Stimulated activated CD4-positive, alpha-beta T cell treated with anti-CD3 and anti-CD28 coated beads, Interleukin-1b, Interleukin-23, amount 100 ng/mL, for 24 hours (primary cell): ENCODE measurements at places on chromosomes 3 and 15.

- no peak for DNase-seq
Observed at GRCh38 chr3:23810343-23811184, 4.8 kb downstream of the UBE2E1 start.

GRCh38 chr3:147090461-147090860 lies 315.9 kb downstream of the ZIC4 start:
- DNase-seq = no peak

GRCh38 chr15:59436774-59437141 lies 1.2 kb upstream of the FAM81A start:
- DNase-seq = no peak

- no peak for DNase-seq
Observed at GRCh38 chr3:165830746-165831145, 6.5 kb downstream of the BCHE start.

DNA sequence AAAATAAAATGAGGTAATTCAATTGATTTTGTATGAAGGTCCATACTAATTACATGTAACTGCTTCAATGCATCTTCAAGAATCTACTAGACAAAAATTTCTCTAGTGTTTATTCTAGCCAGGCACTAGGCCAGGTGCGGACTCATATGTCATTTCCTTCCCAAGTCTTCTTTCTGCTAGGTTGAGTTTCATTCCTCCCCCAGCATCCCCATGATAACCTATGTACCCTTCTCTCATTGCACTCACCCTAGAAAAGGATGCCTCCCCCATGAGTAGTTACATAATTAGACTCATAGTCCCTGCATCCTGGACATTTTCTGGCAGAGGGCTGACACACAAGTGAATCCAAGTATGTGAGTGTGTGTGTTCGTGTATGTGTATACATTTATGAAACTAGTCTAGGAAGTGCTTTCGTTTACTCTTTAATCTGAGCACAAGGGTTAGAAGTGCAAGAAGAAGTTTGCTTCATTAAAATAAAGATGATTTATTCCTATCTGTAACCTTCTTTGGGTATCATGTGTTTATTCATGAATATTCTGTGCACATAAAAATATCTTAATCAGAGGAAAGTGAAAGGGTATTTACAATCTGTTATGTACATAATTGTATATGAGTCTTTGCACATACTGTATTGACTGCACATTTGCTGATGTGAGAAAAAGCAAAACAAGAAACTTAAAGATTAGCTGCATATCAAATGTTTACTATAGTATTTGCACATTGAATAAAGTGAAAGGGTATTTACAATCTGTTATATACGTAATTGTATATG lies 585.6 kb upstream of the ZNF717 start:
- DNase-seq = no peak

- DNase-seq = no peak
Observed at GRCh38 chr3:72830452-72831223, 17.6 kb downstream of the SHQ1 start.

GRCh38 chr3:30496066-30496966 lies 110.1 kb upstream of the TGFBR2 start:
- no peak for DNase-seq

DNA sequence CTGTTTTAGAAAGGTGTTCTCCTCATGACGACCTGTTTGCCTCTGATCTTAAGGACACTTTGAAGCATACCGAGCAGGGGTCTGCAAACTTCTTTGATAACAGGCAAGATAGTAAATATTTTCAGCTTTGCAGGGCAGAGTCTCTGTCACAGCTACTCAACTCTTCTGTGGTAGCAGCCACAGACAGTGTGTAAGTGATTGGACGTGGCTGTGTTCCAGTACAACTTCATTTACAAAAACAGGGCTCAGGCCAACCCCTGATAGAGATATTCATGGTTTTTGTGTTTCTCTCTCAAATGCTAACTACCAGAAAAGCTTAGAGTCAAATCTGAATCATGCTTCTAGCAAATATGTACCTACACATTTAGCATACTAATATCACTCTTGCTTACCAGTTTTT lies 51.5 kb downstream of the TGFBR2 start:
- no peak for DNase-seq

GRCh38 chr3:181880331-181880730 lies 168.6 kb downstream of the SOX2 start:
- DNase-seq = no peak

DNA sequence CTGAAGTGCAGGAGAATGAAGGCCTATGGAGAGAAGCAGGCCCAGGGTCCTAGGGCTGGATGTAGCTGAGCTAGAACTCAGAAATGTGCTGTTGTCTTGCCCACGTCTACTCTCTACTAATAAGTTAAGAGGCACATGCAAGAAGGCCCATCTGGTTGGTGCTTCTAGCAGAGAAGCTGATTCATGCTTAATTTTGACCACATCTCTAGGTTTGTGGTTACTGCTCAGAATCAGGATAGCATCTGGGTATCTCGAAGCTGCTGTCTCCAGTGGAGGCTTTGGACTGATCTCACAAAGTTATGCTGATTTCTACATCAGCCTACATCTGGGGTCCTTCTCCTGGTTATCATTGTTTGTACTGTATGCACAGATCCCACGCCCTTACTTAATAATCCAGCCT lies 87.3 kb downstream of the CACNA1D start:
- DNase-seq = no peak

DNA sequence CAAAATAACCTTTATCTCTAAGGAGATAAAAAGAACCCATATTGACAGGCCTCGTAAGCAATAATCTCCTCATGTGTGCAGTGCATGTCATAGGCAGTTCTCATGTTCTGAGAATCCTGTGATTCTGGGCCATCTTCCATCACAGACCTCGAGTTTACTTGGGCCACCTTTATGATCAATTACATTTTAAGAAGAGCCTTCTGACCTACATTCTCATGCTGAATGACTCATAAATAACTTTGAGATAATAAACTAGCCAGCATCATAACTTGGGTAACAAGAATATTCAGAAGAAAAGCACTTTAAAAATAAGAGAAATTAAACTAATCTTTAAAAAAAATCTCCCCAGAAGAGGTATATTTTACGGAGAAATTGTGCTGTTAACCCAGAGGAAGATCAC lies 310.7 kb upstream of the ZNF717 start:
- no peak for DNase-seq

GRCh38 chr3:174253196-174253823 lies 605.8 kb upstream of the NAALADL2 start:
- no peak for DNase-seq

- no peak for DNase-seq
Observed at GRCh38 chr15:85828874-85829273, 34.1 kb upstream of the KLHL25 start.

GRCh38 chr3:3551981-3552380 lies 247.2 kb upstream of the LRRN1 start:
- no peak for DNase-seq

GRCh38 chr3:127719369-127719768 lies 46.6 kb downstream of the ABTB1 start:
- DNase-seq = no peak

DNA sequence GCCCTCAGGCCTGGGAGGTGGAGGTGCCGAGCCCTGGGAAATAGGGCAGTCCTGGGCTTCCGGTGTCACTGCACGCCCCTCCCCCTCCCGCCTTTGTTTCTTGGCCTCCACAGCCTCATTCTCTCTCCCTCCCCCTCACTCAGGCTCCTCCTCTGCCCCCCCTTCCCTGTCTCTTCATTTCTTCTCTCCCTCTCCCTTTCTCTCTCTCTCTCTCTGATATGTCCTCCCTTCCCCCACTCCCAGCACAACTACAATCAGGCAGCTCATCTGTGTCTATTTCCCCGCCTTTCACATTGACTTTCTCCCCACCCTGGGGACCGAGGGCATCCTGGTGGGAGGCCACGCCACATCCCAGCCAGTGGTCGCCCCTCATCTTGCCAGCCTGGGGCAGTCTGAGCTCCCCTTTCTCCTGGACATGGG lies 40.2 kb downstream of the IDH2 start:
- no peak for DNase-seq

DNA sequence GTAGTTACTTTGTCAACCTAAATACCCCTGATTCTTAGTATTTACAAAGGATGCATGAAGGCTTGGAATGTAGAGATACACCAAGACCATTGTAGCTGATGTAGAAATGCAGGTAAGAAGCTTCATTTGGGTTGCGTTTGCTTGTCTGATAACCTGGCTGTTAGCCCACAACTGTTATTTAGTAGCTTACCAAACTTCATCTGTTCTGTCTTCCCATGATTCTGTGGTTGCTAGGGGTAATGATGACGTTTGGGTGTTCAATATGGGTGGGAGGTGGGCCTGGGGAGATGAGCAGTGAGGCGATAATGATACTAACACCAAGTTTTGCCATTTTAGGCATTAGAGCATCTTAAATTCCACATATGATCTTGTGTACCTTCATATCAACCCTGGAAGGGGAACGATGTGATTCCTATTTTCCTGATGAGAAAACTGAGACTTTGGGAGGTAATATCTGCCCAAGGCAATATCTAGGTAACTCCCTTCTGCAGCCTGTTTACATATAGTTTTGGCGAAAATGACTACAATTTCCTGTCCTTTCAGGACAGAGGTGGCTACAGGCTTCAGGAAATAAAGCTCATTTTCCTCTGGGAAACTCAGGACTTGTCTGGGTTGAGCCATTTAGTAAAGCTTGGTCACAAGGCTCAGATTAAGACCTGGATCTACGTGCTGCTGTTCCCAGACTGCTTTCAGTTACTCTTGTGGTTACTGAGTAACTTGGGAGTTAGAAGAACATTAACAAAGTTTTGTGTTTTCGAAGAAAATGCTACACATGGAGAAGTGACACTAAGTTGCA lies 26.8 kb downstream of the FNDC3B start:
- no peak for DNase-seq

- DNase-seq = no peak
Observed at GRCh38 chr15:41955807-41956525, 16.4 kb downstream of the EHD4 start.

- no peak for DNase-seq
Observed at GRCh38 chr3:36777424-36778218, 13.3 kb upstream of the DCLK3 start.

DNA sequence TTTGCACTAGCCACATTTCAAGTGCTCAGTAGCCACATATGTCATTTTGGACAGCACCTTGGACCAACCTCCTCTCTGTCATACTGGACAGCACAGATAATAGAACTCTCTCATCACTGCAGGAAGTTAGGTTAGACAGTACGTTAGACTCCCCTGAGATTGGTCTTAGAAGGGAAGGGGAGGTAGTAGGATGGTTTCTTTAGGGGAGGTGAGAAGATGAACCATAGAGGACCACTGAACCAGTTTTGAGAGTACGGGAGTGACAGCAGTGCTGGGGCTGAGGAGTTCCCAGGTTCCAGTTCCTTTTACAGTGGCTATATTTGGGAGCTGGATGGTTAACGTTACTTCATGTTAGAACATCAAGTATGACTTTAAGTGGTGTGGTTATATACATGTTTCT lies 7.8 kb downstream of the LRCH3 start:
- no peak for DNase-seq

- no peak for DNase-seq
Observed at GRCh38 chr3:45475145-45475544, 86.8 kb downstream of the LARS2 start.

DNA sequence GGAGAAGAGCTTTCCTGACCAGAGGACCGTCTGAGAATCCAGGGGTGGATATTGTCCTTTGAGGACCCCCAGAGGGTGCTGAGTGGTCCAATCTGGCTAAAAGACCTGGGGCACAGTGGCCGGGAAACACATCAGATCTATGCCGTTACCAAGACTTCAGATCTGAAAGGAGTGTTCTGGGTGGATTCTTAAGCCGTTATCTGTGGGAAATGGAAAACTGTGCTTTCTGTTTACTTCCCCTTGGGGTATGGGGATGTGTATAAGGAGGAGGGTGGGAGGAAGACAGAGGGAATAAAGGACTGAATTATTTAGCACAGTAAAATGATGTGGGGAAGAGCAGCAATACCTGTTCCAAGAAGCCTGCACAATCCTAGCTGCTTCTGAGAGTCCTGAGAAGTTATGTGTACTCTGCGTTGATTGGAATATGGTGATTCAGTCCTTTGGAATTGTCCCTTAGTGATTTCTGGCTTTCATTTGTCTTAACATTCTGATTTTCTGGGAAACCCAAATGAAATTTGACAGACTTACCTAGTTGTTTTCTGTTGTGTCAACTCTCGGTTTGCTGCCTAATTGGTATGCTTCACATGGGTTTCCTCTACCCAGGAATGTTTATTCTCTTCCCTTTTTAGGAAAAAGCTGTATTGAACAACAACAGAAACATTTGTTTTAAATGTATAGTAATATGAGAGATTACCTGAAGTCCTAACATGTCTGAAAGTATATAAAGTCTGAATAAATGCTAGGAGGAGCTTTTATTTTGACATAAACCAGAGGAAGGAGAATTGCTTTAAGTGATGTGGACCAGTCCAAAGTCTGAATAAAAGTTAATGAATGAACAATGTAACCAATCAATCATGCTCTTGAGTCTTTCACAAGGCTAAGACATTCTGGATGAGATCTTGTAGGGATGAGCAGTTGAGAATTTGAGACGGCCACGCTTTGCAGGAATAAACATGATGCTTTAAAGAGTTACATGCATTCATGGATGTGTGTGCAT lies 427.1 kb upstream of the C2CD4B start:
- DNase-seq = no peak
